Activated T-helper 9 cell treated with anti-CD3 and anti-CD28 coated beads, Interleukin-2, amount 50 U/mL, for 16 hours (primary cell): ENCODE measurements at places on chromosomes 1 and 21.

GRCh38 chr1:55049271-55049913 is 10.0 kb downstream of the PCSK9 start:
- DNase-seq: no peak

GRCh38 chr1:34736692-34737091 is 18.2 kb upstream of the GJB5 start:
- no peak for DNase-seq

GRCh38 chr1:36007741-36008140 is 76.2 kb upstream of the TEKT2 start:
- DNase-seq: no peak

DNA sequence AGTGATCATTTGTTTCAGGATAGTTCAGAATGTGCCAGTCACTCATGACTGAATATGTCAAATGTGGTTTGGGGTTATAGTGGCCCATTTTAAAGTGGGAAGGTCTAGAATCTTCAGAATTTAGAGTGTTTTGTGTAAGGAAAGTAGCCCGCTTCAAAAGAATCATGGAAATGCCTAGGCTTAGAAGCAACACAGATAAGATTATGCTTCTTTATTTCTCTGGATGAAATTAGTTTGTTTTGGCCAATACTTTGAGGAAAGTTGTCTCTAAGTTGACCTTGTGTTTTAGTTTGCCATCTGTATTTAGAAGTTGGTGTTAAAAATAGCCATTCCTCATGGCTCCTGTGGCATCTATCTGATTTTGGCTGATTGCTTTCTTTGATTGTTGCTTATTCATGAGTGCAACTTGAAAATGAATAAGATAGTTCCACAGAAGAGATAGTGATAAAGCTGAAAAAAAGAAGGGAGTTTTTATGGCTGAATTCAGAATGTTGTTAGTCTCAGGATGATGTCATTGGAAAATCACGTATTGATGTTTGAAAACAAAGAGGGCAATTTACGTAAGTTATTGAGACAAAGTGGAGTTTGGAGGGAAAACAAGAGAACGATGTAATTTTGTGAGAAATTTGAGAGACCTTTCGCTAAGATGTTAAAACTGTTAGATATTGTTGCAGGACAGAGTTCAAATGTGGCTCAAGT is 71.9 kb downstream of the PLA2G4A start:
- no peak for DNase-seq

DNA sequence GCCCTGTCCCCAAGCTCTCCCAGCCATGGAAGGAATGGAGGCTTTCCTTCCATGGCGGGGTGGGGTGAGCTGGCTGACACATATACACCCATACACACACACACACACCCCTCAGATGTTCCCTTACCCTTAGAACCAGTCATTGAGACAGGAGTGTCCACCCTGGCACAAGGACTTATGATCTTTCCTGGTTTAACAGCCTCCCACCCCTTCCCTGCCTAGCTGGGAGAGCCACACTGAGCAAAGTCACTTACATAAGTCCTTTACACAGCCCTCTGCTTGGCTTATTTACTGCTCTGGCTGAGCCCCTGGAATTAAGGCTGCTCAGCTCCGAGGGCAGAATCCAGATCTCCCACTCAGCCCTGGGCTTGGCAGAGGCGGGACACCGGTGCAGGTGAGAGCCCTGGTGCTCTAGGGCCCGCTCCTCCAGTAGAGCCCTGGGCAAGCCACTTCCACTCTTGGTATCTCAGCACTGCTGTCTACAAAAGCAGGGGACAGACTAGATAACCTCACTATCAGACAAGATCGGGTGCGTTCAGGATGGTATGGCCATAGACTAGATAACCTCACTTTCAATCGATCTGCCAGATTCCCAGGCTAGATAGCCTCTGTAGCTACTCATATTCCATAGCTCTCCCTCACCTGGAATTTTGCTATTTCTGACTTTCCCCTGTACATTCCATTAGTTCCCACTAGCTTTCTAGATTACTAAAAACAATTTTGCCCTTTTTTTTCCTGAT is 16.7 kb downstream of the SLC6A9 start:
- DNase-seq: no peak

- no peak for DNase-seq
Measured at GRCh38 chr1:29672416-29673227, 436.3 kb downstream of the PTPRU start.

GRCh38 chr1:231334079-231334666 is 3.5 kb downstream of the EXOC8 start:
- no peak for DNase-seq

DNA sequence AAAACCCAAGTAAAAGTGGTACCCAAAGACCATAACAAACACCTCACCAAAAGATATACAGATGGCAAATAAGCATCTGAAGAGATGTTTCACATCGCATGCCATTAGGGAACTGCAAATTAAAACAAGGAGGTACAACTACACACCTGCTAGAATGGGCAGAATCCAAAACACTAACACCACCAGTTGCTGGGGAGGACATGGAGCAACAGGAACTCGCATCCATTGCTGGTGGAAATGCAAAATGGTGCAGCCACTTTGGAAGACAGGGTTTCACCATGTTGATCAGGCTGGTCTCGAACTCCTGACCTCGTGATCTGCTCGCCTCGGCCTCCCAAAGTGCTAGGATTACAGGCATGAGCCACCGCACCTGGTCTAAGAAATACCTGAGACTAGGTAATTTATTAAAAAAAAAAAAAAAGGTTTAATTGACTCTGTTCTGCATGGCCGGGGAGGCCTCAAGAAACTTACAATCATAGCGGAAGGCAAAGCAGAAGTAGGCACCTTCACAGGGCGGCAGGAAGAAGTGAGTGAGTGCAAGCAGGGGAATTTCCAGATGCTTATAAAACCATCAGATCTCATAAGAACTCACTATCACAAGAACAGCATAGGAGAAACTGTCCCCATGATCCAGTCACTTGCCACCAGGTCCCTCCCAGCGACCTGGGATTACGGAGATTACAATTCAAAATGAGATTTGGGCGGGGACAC is 30.2 kb upstream of the PRSS38 start:
- no peak for DNase-seq

DNA sequence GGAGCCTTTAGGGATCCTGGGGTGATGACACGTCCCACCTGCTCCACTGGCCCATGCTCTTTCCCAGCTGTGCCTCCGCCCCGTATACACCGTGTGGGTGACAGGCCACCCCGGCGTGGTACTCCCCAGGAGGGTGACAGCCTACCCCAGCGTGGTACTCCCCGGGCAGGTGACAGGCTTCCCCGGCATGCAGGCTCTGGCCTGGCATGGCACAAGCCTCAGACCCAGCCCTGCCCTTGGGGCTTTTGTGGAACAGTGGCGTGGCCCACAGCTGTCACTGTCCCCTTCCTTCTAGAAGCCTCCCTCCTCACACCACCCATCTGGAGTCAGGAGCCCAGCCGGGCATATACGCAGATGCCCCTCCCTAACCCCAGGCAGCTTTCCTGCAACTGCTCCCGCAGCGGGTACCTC is 4.7 kb upstream of the PFKL start:
- no peak for DNase-seq

DNA sequence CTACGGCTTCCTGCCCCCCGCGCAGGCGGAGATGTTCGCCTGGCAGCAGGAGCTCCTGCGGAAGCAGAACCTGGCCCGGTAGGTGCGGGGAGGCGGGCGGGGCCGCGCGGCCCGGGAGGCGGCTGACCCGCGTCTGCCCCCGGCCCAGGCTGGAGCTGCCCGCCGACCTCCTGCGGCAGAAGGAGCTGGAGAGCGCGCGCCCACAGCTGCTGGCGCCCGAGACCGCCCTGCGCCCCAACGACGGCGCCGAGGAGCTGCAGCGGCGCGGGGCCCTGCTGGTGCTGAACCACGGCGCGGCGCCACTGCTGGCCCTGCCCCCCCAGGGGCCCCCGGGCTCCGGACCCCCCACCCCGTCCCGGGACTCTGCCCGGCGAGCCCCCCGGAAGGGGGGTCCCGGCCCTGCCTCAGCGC is 16.6 kb downstream of the NOC2L start:
- DNase-seq: no peak

DNA sequence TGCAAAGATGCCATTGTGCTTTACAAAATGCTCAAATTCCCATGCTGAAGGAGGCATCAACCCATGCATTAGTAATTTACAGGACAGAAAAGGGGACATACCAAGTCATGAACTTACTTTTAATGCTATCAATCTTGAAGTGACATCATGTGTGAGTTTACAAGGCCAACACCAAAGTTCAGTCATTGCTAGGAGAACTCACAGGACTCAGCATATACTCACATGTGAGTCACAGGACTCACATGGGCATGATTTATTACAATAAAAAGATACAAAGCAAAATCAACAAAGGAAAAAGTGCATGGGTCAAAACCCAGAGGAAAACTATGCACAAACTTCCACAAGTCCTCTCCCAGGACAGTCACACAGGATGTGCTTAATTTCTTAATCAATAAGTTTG is 1656.0 kb downstream of the MRPL39 start:
- no peak for DNase-seq

- no peak for DNase-seq
Measured at GRCh38 chr1:233641029-233641428, 27.1 kb downstream of the KCNK1 start.

DNA sequence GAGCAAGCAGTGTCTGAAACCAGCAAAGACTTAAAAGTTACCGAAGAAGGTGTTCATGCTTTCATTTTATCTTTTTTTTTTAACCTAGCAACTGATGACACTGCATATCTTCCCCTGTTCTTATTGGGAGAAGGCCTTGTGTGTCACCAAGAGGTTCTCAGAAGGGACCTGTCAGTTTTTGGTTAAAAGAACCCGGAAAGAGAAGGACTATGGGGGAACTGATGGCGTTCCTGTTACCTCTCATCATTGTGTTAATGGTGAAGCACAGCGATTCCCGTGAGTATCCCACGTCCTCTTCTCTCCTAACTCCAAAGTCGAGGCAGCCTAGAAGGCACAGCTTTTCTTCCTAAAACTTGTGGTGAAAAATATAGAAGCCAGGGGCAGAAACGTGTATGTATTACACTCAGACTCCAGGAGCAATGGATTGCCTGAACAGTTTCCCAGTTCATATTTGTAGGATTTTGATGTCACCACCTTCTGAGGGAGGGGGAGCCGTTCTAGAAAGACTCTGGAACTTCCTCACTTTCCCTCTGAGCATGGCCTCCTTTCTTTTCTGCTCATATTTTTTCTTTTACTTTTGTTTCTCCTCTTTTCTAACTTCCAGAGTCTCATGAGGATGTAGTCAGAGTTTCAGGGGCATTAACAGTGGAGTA is at the start of gene MR1:
MR1 (plus strand) TSS at position 185 of the 653 bp plus-strand sequence; CDS start at position 210, 25 bp downstream.
- DNase-seq: no peak

DNA sequence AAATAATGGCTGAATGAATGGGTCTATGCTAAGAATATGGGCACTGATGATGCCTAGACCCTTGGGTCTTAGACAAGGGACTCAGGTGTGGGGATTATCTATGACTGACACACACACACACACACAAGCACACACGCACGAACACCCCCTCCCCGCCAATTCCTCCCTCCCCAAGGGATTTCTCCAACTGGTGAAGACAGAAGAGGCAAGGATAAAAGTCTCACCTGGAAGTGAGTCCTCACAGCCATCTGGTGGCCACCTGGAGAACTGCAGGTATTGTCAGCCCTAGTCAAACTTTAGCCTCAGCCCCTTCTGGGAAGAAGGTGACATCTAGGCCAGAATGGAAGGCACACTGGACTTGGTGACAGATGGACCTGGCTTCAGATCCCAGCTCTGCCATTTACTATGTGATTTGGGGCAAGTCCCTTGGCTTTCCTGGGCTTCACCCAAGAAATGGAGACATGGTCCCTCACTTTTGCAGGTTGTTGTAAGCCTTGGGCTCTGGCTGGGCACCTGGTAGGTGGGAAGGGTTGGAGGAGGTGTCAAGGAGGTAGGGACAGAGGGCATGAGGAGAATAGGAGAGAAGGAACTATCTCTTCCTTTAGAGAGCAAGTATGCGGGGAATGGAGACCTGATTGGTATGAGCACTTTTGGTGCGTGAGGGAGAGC is 4.0 kb upstream of the GPR3 start:
- DNase-seq: peak; percentile 61

DNA sequence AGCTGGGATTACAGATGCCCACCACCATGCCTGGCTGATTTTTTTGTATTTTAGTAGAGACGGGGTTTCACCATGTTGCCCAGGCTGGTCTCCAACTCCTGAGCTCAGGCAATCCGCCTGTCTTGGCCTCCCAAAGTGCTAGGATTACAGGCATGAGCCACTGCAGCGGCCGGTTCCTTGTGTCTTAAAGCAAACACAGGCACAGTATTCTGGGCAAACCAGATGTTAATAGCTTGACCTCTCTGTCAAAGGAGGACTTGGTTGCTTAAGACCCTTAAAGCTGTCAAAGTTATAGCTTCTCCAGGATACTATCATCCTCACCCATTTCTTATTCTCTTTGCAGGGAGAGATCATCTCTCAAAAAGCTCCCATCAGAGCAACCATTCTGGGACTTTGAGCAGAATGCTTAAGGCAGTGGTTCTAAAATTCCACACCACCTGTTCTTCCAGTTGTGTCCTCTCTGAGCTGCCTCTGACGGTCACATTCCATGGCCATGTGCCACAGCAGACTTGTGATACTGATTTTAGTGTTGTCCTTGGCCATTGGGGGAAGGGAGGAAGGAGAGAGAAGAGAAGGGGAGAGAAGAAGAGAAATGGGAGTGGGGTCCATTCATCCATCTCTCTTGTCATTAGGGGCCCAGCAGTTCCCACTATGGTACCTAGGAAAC is 81.8 kb downstream of the PBX1 start:
- no peak for DNase-seq

- DNase-seq: no peak
Measured at GRCh38 chr1:152112101-152112884, 3.0 kb downstream of the TCHH start.

DNA sequence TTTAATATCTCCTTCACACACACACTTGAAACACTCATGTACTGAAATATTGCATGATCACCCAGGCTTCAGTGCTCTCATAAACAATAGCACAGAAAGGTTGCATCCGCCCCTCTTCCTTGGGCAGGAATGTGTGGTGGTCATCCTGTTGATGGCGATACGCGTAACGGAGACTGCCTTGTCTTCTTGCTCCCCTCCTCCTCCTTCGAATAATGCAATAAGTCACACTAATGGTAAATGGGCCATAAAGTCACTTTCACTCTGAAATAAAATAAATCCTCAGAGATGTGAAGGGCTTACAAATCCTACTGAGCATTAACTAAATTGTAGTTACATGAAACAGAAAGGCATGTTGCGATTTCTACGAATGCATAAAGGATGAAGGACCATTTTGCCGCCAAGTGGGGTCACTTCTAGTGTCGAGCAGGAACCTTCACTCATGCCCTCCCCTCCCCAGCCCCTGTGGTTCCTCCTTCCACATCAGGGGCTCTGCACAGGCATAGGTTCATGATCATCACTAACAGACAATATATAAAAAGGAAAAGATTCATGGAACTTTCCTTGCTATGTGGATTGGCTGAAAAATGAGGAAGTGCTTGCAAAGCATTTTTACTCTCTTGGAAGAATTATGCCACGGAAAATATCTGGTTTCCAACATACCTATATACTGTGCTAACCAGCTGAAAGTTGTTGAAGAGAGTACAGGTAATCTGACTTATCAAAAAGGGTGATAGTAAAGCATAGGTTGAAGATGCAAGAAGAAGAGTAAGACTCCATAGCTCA is 1.2 kb upstream of the PGBD5 start:
- no peak for DNase-seq
